ENCODE measurements at places on chromosomes 4 and X. TPM values are rescaled to one million over a fixed set of nuclear protein-coding genes. Genes with fewer than 3 reads are reported as not detected.

RRH gene
- not detected for total RNA-seq

CXCL3 gene
- 1.6 TPM for total RNA-seq

TRO gene
- 43.2 TPM for total RNA-seq

FREM3 gene
- not detected for total RNA-seq

All from mesangial cell (primary cell).